ENCODE measurements at places on chromosomes 13 and 19.

DNA sequence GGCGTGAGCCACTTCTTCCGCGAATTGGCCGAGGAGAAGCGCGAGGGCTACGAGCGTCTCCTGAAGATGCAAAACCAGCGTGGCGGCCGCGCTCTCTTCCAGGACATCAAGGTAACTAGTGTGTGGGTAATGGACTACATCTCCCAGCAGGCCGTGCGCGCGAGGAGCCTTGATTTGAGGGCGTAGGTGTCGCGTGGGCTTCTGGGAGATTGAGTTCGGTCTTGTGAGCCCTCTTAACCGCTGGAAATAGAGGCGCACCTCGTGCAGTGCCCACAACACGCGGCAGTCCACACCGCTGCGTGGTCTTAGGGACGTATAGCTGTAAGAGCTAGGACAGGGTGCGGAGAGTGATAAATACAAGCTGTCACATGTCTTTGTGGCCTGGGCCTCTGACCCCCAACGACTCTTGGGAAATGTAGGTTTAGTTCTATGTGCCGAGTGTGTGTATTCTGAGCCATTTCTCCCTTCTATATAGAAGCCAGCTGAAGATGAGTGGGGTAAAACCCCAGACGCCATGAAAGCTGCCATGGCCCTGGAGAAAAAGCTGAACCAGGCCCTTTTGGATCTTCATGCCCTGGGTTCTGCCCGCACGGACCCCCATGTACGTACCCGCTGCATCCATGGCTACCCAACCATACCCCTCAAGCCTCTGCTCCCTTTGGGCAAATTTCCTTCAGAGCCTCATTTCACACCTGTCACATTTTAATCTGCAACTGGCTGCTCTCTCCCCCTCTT is 864 bp downstream of the FTL start:
- DNase-seq = peak; percentile 76

DNA sequence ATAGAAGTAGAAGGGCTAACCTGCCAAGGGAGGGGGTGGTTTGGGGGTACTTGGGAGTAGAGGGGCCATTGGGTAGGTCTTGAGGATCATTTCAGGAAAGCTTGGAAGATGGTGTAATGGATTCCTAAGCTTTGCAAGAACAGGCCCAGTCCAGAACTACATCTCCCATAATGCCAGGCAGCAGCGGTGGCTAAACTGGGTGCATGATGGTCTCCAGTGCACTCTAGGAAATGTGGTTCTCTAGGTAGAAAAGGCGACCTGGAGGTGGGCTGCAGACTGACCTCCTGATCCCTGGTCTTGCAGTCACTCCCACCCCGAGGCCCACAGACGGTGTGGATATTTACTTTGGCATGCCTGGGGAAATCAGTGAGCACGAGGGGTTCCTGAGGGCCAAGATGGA is 3.8 kb downstream of the APLP1 start:
- DNase-seq = no peak

GRCh38 chr19:14473978-14474578 is 1.1 kb downstream of the PTGER1 start:
- DNase-seq = no peak

DNA sequence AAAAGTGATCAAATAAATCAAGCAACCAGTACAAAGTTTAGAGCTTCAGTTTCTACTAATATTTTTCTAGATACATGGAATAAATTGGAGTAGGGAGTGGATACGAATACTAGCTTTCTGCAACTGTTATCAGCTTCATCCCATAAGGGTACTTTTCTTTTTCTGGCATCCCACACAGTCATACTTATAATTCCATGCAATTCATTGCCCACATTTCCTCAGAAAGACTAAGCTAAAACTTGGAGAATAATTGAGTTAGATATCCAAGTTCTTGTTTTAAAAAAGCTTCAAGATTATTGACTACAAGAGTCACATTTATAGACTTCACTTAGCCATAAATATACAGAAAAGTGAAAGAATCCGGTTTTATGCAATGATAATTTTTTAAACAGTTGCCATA is 186.9 kb downstream of the OLFM4 start:
- DNase-seq = no peak

- DNase-seq = no peak
These were observed 47.9 kb upstream of the TMTC4 start for GRCh38 chr13:100722517-100722916.

DNA sequence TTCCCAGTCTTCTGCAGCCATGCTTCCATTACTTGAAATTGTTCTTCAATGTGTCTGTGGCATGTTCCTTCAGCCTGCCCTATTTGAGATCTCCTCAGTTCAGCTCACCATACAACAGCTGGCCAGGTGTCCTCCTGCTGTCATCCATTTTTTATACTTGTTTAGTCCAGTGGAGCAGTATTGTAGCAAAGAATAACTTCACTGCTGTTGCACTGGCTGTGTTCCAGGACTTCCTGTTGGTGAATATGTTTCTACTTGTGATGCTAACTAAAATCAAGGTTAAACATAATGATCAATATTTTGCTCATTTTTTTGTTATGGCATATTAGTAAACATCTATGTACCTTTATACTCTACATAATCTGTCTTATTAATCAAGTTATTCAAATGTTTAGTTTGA is 1394.1 kb downstream of the PCDH9 start:
- DNase-seq = no peak

DNA sequence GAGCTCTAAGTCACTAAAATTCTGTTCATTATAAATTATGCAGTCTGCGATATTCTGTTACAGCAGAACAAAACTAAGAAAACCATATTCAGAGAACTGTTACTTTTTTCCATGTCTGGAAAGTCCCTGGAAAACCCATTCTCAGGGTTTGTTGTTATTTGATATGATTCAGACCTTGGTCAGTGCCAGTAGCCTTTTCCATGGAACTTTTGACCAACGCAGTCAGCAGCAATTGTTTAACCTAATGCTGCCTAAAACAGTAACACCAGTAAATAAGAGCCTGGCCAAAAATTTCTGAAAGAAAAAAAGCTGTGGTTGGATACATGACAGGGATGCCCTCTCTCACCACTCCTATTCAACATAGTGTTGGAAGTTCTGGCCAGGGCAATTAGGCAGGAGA is 402.7 kb downstream of the TBC1D4 start:
- no peak for DNase-seq

DNA sequence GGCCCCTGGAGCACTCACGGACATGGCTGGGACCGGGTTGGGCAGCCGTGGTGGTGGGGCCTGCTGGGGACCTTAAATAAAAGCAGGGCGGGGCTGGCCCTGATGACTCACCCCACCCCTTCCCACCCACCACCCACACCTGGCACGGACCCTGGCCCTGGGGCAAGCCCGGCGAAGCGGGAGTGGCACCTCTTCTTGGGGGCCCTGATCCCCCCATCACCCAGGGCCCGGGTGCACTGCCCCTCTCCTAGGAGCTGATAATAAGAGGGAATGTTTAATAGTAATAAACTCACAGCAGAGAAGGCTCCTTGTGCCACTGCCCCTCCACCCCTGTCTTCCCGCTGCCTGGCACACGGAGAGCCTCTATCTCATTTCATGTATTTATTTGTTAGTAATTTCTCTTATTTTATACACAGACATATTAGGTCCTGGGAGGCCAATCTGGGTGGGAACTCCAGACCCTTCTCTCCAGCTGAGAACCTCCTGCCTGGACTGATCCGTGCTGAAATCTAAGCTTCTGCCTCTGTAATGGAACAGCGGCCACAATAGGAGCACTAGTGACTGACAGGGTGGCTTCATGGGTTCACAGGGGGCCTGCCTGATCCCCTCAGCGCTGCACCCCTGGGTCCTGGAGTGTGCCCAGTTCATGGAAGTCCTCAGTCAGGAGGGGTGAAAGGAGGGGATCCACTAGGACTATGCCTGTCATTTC is at the start of gene LGALS7:
Gene LGALS7, minus strand, starts transcription at position 49 of the 709 bp plus-strand sequence. Its CDS starts 25 bp downstream, at position 24.
- DNase-seq = no peak

GRCh38 chr19:10920781-10921180 is 7.7 kb downstream of the YIPF2 start:
- DNase-seq = no peak

DNA sequence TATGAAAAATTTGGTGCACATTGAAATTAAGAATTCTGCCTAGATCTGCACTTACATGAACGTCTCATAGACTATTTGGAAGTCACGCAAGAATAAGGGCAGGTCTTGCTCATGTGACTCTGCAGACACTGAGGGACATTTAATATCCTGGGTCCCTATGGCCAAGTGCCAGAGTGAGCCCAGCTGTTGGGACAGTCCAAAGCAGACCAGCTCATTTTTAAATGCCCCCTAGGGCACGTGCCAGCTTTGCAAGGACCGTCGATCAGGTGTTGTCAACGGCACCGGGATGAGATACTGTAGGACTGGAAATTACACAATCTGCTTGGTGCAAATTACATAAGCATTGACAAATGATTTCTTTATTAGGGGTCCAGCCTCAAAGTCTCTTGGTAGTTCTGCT is 293.6 kb downstream of the TEX29 start:
- no peak for DNase-seq

- DNase-seq = no peak
These were observed 308.1 kb downstream of the COG6 start for GRCh38 chr13:39963612-39964011.

DNA sequence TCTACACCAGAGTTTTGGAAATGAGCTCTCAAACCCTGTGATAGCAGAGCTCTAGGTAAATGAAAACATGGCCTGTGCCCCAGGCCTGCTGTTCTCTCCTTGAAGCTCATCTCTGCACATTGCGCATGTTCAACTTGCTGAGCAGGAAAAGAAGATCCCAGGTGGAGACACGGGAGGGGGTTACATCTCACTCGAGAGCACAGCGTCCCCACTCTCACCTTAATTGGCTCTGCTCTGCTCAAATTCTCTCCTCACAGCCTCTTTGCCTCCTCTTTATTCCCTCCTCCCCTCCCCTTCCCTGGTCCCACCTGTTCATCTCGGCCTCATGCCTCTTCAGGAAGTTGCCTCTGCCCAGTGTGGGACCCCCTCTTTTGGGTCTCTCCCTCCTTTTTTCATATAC is 44.7 kb downstream of the RGCC start:
- DNase-seq = no peak

- DNase-seq = peak; percentile 49
These were observed 126.6 kb upstream of the UFM1 start for GRCh38 chr13:38223089-38223488.

DNA sequence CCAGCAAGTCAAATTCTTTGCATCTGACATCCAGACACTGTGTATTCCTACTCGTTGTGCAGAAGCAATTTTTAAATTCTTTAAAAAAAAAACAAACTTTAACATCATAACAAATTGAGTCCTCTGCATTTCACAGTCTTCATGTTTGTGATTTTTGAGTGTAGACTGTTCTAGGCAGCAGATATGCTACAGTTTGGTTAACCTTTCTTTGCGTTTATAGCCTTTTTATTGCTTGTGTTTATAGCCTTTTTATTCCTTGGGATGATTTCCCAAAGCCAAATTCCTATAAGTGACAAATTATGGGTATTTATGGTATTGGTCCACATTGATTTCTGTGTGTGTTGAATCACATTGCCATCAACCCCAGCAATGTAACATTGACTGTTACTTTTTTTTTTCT is 14.9 kb upstream of the RNF113B start:
- no peak for DNase-seq

DNA sequence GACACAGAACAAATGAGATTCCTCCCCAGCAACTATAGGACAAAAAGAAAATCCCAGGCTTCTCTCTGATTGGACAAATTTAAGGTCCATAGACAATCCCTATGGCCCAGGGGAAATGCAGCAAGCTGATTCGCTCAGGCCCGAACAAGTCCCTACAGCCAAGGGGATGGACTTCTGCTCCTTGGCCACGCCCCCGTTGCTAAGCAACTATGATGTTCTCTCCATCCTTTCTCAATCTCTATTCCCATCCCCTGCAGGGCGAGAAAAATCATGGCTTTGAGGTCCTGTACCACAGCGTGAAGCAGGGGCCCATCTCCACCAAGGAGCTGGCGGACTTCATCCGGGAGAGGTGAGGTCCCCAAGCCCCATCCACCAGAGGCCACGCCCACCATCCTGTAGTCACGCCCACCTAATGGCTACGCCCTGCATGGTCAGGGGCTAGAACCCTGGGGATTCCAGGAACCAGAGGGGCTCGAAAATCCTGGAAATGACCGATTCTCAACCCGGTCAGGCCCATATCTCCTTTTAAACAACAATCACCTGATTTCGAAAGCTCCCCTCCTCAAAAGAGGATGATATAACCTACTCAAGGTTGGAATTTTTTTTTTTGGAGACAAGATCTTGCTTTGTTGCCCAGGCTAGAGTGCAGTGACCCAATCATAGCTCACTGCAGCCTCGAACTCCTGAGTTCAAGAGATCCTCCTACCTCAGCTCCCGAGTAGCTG is 11.4 kb downstream of the FCHO1 start:
- peak; percentile 57 for DNase-seq

DNA sequence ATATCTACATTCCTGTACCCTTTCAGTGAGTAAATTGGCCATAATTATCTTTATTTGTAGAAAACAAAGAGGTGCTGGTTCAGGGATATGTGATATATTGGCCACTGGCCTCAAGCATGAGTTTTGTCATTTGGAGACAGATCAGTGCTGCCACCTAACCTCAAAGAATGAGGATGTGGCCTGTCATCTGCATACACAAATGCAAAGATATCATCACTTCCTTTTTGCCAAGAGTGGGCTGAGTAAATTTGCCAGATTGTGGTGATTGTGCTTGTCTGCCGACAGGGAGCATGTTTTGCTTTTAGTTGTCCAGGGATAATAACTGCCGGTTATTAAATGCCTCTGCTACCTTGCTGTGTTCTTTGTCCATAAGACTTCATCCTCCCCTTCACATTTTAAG is 44.2 kb downstream of the WASF3 start:
- peak; percentile 63 for DNase-seq

DNA sequence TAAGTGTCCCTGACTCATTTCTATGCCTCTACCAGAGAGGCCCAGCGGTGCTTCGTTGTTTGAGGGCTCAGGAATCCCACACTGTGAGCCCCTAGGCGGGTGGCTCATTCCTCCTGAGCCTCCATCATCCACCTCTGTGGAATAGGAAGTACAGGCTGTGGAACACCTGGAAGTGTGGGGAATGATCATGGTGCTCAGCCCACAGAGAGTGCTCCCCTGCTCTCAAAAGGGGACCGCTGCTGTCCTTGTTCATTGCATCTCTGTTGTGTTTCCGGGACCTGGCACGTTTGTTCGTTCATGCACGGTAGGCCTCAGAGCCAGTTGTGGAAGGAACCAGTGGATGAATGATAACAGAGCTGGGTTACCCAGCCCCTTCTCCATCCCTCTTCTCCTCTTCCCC is 1.2 kb downstream of the ACP7 start:
- no peak for DNase-seq

DNA sequence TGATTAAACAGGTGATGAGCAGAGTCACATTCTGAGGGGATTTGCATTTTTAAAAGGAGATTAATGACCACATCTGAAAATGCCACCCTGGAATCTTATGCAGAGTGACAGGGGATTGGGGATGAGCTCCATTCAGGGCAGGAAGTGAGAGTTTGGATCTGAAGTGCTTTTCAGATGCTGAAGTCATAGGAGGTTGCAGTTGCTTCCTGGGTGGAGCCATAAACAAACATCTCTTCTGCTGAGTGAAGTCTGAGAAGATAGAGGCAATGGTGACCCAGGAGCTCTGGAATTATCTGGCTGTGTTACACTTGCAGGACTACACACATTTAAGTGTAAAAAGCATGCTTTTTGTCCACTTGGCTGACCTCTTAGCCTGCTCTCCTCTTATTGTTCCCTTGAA is 51.4 kb upstream of the PSG8 start:
- DNase-seq = no peak

- peak; percentile 40 for DNase-seq
These were observed 1238.9 kb downstream of the UQCRFS1 start for GRCh38 chr19:27974082-27974513.
